ENCODE measurements at places on chromosomes 6 and 20. TPM values are rescaled to one million over a fixed set of nuclear protein-coding genes. Genes with fewer than 3 reads are reported as not detected.

ENPP4 gene
- total RNA-seq: 0.25 TPM

WFDC2 gene
- not detected for total RNA-seq

OVOL2 gene
- 0.38 TPM for total RNA-seq

PNPLA1 gene
- total RNA-seq: not detected

PRPF6 gene
- total RNA-seq: 57.1 TPM

TAF4 gene
- 23.6 TPM for total RNA-seq

LINC00237 gene
- not detected for total RNA-seq

HFE gene
- 13.8 TPM for total RNA-seq

KCNK17 gene
- total RNA-seq: not detected

MATN4 gene
- total RNA-seq: 0.08 TPM

TNFAIP3 gene
- total RNA-seq: 11.9 TPM

TRIM10 gene
- total RNA-seq: not detected

CALHM6 gene
- not detected for total RNA-seq

PRL gene
- not detected for total RNA-seq

CST5 gene
- not detected for total RNA-seq

CTCFL gene
- total RNA-seq: not detected

ZNF184 gene
- total RNA-seq: 3.1 TPM

SYNDIG1 gene
- total RNA-seq: 2.0 TPM

RAD21L1 gene
- total RNA-seq: not detected

SLC22A1 gene
- total RNA-seq: 2.8 TPM

TBX18 gene
- 18.6 TPM for total RNA-seq

CST2 gene
- total RNA-seq: 0.44 TPM

FKBP1C gene
- total RNA-seq: 2.1 TPM

TGIF2 gene
- 5.0 TPM for total RNA-seq

TMEM14B gene
- 161 TPM for total RNA-seq

ABCC10 gene
- total RNA-seq: 9.4 TPM

HLA-DQA2 gene
- total RNA-seq: not detected

HCK gene
- total RNA-seq: not detected

NFKBIE gene
- total RNA-seq: 14.8 TPM

CUL7 gene
- total RNA-seq: 6.7 TPM

OXT gene
- not detected for total RNA-seq

DUSP15 gene
- total RNA-seq: 0.64 TPM

UBE2C gene
- total RNA-seq: 241 TPM

PAX1 gene
- total RNA-seq: not detected

REM1 gene
- 0.10 TPM for total RNA-seq

ARMC2 gene
- total RNA-seq: 1.9 TPM

NKX2-4 gene
- total RNA-seq: not detected

HLA-F gene
- 4.9 TPM for total RNA-seq

DZANK1 gene
- 2.9 TPM for total RNA-seq

OPN5 gene
- total RNA-seq: not detected

OPRM1 gene
- not detected for total RNA-seq

ERGIC3 gene
- total RNA-seq: 253 TPM

SMOC2 gene
- total RNA-seq: not detected

CSNK2B gene
- 180 TPM for total RNA-seq

NCR2 gene
- total RNA-seq: not detected

PRDM13 gene
- 1.1 TPM for total RNA-seq

KCNG1 gene
- 30.8 TPM for total RNA-seq

CTAGE9 gene
- total RNA-seq: not detected

GPLD1 gene
- 1.0 TPM for total RNA-seq

PRSS35 gene
- not detected for total RNA-seq

PPP1R3G gene
- 1.6 TPM for total RNA-seq

NUP43 gene
- total RNA-seq: 13.6 TPM

PKHD1 gene
- not detected for total RNA-seq

PSMB1 gene
- total RNA-seq: 232 TPM

SYNGAP1 gene
- total RNA-seq: 4.1 TPM

WTAP gene
- total RNA-seq: 69.7 TPM

LTA gene
- total RNA-seq: not detected

HLA-C gene
- total RNA-seq: 43.3 TPM

C6orf15 gene
- total RNA-seq: not detected
